ENCODE measurements at places on chromosomes 1 and 21.

DNA sequence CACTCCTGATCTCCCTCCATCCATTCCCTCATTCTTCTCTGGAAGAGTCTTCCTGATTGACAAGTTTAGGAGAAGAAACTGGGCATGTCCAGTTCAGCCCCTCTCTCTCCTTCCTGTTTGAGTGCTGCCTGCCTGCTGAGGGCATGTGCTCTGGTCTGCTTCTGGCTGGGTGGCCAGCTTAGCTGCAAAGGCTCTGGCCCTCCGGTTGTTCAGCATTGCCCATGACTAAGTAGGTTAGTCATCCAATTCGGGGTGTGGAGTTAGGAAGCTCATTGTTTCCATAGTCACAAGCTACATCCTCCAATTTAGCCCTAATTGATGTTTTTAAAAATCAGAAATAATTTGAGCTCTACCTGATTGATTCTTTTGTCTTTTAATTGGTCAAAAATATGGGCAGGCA, 25.6 kb upstream of the PLA2G2E start:
- peak; percentile 85 for DNase-seq

GRCh38 chr1:15997637-15998280, 6.3 kb upstream of the SRARP start:
- no peak for DNase-seq

DNA sequence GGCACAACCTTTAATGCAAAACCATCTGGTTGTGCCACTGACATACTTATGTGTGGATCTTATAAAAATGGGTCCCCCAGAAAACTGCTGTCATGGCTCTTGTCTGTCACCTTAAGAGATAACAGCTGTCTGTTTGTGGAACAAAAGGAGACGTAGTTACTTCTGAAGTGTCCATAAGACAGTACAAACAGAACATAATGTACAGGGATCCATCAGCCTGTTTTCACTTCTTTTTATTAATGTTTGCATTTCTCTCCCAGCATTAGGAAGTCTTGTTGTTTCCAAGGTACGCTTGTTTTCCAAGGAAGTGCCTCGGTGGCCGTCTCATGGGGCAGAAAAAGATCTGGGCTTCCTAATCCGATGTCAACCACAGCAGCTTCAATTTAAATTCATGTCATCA, 11.2 kb upstream of the ST6GALNAC5 start:
- DNase-seq = no peak

- no peak for DNase-seq
Observed at GRCh38 chr1:49408346-49408745, 615.4 kb downstream of the AGBL4 start.

DNA sequence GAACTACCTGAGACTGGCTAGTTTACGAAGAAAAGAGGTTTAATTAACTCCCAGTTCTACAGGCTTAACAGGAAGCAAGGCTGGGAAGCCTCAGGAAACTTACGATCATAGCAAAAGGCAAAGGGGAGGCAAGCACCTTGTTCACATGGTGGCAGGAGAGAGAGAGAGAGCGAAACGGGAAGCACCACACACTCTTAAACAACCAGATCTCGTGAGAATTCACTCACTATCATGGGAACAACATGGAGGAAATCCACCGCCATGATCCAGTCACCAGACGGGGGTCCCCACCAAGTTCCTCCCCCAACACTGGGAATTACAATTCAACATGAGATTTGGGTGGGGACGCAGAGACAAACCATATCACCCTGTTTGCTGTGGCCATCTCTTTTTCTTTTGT, 11.8 kb downstream of the MT1HL1 start:
- no peak for DNase-seq

DNA sequence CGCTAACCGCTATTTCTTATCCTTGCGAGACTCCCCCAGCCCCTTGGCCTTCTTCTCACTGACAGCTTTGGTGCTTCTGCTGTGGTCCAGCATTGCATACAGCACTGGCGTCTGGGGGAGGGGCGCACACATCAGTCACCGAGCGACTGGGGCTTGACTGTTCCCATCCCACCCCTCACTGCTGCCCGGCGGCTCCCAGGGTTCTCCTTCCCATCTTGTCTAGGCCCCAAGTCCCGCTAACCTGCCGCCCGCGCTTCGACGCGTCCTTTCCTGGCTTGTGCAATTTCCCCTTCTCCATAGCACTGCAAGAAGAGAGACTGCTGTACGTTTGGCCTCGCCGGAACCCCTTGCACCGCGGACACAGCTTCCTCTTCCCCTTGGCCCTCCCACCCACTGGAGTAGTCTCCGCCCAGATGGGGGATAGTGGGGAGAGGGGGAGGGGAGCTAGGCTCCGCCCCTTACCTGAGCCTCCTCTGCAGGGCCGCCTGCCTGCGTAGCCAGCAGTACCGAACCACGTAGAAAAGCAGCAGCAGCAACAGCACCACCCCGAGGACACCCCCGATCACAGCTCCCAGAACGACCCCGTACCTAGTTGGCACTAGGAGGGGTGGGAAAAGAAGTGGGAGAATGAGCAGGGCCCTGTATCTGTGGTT, 3.8 kb downstream of the MPZ start:
- peak; percentile 55 for DNase-seq

- no peak for DNase-seq
Observed at GRCh38 chr1:208496467-208497371, 252.5 kb upstream of the PLXNA2 start.

DNA sequence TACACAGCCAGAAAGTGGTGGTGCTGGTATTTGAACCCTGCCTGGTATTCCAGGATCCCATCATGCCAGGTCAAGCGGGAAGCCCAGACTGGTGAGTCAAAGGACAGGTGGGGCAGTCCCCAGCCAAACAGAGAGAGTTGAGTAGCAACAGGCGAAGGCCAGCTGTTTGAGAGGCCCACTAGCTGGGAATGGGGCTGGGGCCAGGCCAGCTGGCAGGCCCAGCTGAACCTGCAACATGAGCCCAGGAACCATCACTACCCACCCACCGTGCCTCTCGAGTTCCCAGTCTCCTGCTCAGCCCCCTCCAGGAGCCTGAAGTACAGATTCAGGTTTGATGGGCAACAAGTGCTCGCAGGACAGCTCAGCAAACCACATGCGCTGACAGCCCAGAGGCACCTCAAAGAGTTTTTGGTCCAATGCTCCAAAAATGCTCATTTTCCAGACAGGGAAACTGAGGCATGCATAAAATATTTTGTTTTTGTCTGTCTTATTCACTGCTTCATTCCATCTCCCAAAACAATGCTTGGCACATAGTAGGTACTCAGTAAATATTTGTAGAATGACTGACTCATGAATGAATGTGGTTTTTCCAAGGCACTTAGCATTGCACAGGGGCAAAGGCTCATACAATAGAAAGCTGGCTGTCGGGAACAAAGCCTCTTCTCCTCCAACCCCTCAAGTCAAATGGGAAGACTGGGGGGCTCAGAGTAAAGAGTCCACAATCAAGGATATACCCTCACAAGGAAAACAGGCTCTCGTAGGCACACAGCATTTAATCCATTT, 42.5 kb upstream of the CLIC4 start:
- no peak for DNase-seq

DNA sequence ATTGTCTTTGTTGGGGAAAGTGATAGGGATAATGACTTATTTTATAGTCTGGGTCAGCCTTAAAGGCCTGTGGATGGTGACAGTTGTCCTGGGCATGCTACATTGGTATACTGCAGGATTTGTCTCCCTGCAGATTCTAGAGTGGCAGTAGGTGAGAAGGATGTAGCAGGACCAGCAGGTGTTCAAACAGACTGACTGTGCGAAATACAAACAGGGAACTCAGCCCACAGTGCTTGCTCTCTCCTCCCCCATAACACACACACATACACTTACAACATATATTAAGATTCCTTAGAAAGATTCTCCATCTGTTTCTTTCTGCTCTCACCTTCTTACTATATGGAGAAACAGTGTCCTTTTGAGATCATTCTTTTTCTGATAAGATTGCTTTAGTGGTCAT, 6.9 kb downstream of the PDE4B start:
- DNase-seq = no peak

DNA sequence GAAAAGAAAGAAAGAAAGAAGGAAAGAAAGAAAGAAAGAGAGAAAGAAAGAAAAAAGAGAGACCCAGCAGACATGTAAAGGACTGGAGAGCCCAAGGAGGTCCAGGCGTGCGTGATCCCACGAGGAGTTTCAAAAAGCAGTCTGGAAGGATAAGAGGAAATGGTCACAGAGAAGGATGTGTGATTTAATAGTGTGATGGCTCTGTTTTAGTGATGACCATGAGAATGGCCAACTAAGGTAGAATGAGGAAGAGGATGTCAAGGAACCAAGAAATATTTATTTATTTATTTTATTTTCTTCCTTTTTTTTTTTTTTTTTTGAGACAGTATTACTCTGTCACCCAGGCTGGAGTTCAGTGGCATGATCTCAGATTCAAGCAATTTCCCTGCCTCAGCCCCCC, 25.5 kb downstream of the PTGS2 start:
- no peak for DNase-seq

DNA sequence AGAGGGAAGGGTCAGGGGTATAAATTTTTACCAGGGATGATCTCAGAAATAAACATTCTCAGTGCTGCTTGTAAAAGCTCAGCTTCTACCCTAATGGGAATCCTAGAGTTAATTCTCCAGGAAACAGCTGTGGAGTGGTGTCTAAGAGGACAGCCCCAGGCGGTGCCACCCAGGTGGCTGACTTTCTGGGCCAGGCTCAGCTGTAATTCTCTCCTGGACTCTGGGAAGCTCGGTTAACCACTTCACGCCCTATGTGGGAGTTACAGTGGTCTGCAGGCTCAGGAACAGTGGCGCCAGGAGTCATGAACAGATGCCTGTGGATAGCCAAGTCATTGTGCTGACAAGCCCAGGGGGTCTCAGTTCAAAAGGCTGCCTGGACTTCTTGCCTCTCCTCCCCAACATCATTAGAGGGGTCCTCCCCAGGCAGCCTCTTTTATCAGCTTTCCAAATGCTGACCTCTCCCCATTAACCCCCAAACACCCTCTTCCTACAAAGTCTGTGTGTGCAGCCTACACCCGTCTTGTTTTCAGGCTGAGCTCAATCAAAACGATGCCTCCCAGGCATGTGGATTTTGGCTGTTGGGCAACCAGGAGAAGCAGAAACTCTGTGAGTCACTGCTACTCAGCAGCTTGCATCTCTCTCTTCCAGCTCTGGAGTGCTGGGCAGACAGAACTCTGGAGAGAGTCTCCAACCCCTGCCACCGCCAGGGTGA, 1.2 kb downstream of the HHIPL2 start:
- peak; percentile 75 for DNase-seq

DNA sequence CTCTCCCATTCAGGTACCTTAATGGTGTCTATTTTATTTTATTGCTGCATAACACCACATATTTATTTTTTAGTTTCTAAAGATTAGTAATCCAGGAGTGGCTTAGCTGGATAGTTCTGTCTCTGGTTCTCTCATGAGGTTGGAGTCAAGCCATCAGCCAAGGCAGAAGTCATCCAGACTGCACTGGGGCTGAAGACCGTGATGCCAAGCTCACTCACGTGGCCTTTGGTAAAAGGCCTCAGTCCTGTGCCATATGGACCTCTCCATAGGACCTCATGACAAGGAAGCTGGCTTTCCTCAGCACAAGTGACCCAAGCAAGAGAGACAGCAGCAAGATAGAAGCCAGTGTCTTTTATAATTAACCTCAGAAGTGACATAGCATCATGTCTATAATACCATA, 23.0 kb upstream of the DDR2 start:
- DNase-seq = no peak

GRCh38 chr1:225539575-225539974, 111.7 kb upstream of the LBR start:
- DNase-seq = no peak

GRCh38 chr1:9289090-9289534, 3.6 kb upstream of the SPSB1 start:
- no peak for DNase-seq

DNA sequence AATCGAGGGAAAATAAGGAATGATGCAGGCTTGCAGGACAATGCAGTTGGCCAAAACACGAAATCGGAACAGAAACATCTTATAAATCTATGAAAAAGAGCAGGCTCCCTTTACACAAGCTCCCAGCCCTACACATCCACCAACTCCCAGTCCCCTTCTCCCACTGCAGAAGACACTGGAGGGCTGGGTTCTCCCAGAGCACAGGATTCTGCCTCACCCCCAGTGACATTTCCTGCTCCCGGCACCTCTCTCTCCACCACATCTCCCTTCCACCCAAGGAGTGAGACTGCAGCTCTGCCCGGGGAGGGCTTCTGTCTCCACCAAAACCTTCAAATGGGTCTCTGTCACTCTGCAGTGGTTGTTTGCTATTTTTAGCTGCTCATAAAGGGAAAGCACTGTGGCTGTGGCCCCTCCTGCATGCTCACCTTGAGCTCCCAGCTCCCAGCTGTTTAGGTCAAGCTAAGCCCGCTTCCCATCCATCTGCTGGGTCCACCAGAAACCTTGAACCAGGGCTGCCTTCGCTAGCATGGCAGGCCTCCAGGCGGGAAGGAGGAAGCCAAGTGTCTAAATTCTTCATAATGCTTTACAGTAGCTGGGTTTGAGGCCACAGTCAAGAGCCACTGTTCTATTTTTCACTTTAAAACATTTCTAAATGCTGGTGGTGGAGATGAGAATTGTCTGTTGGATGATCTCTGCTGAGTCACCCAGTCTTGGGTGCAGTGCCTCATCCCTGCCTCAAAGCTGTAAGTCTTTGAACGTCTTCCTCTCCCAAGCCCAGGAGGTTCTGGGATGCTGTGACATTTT, 3.3 kb upstream of the C2CD2 start:
- peak; percentile 57 for DNase-seq

DNA sequence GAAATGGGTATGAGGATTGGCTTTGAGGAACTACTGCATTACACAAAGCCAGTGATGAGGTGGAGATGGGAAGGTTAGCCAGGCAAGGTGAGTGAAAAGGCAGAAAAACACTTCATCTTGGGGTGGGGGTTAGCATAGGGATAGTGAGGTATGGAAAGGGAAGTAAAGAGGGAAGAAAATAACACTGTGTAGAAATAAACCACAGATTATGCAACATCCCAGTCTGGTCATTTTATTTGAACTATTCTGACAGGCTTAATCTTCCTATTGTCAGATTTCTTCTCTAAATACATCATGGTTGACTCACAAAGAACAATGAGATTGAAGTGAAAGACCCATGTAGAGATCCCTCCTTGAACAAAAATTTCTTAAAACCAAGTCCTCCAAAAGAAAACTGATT, 640.2 kb downstream of the PTPRC start:
- no peak for DNase-seq

GRCh38 chr1:8161546-8162105, 135.5 kb upstream of the ERRFI1 start:
- no peak for DNase-seq

- no peak for DNase-seq
Observed at GRCh38 chr1:54816130-54816529, 15.0 kb upstream of the TTC22 start.

- DNase-seq = peak; percentile 76
Observed at GRCh38 chr1:164683235-164683634, 124.3 kb downstream of the PBX1 start.

GRCh38 chr1:18161690-18162089, 54.1 kb downstream of the IGSF21 start:
- DNase-seq = no peak

GRCh38 chr1:11943619-11944018, 9.1 kb downstream of the PLOD1 start:
- DNase-seq = no peak

DNA sequence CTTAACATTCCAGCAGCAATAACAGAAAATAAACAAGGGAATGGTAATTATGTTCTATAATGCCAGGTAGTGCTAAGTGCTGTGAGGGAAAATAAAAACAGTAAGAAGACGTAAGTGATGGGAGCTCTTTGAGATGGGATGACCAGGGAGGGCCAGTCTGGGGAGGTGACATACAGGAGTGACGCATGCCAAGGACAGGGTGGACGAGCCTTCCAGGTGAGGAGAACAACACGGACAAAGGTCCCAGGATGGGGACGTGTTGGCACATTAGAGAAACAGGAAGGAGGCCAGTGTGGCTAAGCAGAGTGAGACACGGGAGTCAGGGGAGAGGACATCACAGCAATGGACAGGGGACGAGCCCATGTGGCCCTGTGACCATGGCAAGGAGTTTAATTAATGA, 11.7 kb upstream of the LRRC52 start:
- DNase-seq = no peak
